ENCODE measurements at places on chromosomes 4 and X.

GRCh38 chr4:152937336-152938236, 1.5 kb downstream of the FHDC1 start:
- DNase-seq = no peak

- DNase-seq = no peak
Observed at GRCh38 chr4:117477925-117478324, 392.5 kb upstream of the TRAM1L1 start.

- no peak for DNase-seq
Observed at GRCh38 chrX:104913348-104913747, 307.1 kb downstream of the TEX13A start.

DNA sequence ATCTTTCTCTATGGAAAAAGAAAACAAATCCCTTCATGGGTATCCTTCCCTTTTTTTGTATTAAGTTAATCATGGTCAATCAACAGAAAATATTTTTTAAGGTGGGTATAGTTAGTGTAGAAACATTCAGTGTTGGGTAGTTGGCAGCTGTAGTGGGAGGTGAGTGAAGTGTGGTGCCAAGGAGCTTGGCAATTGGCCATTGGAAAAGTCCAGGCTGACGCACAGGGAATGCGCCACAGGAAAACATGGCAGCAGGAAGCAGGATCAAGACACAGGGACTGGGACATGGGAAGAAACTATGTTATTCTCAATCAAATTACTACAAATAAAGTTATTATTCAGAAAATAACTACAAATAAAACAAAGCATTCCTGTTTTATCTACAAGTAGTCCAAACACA, 20.0 kb downstream of the PALLD start:
- no peak for DNase-seq

DNA sequence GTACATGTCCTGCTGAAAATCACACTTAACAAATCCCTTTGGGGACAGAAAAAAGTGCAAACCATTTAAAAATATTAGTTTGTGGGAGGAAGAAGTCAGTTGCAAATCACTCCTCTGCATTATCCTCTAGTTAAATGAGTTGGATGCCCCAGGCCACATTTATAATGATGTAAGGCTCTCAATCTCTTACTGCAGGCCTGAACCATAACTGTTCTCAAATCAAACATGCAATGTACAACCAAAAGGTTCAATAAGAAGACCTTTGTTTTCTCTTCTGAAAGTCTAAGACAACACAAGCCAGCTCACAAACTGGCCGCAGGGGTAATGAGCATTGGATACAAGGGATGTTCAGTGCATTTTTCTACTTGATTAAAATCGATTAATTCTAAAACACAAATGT, 39.7 kb downstream of the IGFBP7 start:
- no peak for DNase-seq

DNA sequence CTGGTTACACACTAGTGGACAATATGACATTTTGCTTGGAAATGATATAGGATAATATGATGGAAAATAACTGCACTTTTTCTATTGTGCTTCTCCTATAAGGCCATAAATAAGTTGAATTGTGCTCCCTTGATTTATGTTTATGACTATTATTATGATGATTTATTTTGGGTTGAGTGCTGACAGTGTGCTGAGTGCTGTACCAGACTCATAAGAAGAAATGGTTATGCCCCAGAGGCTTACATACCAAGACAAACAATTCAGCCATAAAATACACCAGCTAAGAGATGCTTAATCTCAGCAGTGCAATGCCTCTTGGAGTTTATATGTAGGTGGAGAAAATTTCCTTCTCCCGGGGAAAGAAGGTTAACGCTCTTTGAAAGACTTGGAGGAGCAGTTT, 199.8 kb upstream of the NOCT start:
- DNase-seq = no peak

DNA sequence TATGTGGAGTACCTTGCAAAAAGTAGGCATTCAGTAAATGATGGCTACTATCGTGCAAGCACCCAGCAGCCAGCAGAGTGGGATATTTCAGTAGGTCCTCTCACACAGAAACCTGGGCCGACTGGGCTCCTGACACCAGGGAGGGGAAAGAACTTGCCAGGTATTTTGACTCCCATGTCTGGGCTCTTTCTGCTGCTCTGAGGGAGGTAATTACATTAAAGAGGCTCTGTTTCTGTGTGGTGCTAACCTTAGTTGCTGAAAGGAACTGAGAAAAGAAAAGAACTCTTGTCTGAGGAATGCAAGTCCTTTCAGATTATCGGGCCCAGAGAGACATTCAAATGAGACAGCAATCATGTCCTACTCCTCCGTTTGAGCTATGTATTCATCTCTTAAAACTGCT, 175.8 kb upstream of the MTMR8 start:
- no peak for DNase-seq

DNA sequence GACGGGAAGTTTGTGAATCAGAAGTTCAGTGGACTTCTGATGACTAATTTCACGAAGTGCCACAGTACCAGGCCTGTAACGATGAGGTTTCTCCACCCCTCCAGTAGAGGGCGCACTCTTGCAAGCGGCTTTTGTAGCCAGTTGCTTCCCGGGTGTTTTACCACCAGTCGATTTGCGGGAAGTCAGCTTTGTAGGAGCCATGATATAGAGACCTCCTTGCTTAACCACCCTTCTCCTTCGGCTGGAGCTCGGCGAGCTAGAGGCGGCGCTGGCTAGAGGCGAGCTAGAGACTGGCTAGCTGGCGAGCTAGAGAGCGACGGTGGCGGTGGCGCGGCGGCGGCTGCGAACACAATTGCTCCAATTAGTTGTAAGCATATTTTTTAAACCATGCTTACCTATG, 72.0 kb downstream of the IL1RAPL1 start:
- no peak for DNase-seq

GRCh38 chr4:85610450-85610849, 135.5 kb downstream of the ARHGAP24 start:
- DNase-seq = no peak

GRCh38 chr4:110704748-110705439, 82.0 kb upstream of the PITX2 start:
- DNase-seq = no peak

GRCh38 chr4:4792466-4792865, 67.0 kb upstream of the MSX1 start:
- no peak for DNase-seq

Measured in activated CD8-positive, alpha-beta memory T cell treated with anti-CD3 and anti-CD28 coated beads, Interleukin-2, amount 50 U/mL, for 4 hours (primary cell).